ENCODE measurements at places on chromosomes 16 and 17.

DNA sequence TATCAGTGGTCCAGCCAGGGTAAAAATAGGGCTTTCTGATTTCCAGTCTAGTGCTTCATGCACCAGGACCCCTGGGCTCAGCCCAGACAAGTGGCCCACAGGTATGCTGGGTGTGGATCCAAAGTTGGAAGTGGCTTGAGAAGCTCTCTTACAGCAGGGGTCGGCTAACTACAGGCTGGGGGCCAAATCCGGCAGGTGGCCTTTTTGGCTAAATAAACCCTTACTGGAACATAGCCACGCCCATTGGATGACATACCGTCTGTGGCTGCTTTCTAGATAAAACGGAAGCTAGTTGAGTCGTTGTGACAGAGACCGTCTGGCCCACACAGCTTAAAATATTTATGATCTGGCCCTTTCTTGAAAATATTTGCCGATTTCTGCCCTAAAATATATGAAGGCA lies 119.0 kb upstream of the CDC42EP4 start:
- DNase-seq, result no peak

DNA sequence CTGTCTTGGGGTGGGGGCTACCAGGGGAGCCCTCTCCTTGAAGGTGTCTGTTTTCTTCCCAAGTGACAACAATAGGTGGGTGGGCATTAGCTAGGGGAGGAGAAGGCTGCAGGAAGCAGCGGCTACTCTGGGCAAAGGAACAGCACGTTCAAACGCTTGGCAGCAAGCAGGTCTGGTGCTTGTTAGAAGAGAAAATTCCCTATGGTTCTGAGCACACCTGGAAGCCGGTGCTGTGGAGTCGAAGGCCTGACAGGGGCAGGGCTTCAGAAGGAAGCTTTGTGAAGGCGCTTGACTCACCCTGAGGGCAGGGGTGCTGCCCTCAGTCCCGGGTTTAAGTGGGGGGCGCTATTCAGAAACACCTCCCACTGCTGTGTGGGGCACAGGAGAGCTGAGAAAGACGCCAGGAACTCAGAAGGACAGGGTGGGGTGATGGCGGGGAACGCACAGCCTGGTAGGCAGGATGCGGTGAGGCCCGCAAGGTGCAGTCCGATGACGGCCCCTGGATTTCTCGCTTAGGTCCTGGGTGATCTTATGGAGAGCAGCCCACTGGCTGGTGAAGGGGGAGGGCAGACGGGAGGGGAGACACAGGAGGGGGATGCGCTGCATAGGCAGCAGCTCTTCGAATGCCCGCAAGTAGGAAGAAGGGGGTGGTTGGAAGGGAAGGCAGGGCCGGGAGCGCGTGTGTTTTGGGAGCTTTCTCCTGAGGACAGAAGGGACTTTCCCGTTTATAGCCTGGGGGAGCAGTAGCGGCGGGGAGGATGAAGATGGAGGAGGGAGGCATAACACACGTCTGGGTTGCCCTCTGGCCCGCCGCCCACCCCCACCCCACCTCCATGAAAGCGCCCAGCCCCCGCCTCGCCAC lies 3.2 kb downstream of the GJD3 start:
- DNase-seq, result no peak

- DNase-seq, result no peak
These were observed 205.5 kb downstream of the NTN1 start for GRCh38 chr17:9226794-9227135.

DNA sequence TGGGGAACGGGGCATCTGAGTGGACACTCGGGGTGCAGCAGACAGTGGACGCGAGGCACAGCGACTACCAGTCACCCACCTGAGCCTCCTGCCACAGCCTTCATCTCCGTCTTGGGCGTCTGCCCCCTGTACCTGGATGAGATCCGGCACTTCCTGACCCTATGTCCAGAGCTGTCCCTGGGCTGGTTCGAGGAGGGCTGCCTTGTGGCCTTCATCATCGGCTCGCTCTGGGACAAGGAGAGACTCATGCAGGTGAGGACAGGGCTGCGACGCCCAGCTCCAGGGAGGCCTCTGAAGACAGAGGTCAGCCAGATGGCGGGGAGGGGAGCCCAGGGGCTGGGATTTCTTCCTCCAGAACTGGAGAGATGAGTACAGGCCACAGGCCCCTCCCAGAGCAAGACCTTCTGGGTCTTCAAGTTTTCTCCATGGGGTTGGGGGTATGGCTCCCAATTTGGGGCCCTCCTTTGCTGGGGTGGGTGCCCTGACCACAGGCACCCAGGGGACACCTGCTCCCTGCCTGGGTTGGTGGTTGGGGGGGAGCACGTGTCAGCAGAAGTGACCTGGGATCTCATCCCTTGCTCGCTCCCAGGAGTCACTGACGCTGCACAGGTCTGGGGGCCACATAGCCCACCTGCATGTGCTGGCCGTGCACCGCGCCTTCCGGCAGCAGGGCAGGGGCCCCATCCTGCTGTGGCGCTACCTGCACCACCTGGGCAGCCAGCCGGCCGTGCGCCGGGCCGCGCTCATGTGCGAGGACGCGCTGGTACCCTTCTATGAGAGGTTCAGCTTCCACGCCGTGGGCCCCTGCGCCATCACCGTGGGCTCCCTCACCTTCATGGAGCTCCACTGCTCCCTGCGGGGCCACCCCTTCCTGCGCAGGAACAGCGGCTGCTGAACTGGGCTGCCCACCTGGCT lies 1.9 kb downstream of the AANAT start:
- no peak for DNase-seq

- no peak for DNase-seq
These were observed 9.4 kb downstream of the NPRL3 start for GRCh38 chr16:129075-129474.

GRCh38 chr17:21517538-21518293 lies 141.6 kb downstream of the KCNJ12 start:
- DNase-seq, result no peak

GRCh38 chr17:80468242-80468641 lies 8.2 kb downstream of the NPTX1 start:
- DNase-seq, result no peak

- DNase-seq, result no peak
These were observed 129.1 kb downstream of the FTO start for GRCh38 chr16:53832896-53833544.

DNA sequence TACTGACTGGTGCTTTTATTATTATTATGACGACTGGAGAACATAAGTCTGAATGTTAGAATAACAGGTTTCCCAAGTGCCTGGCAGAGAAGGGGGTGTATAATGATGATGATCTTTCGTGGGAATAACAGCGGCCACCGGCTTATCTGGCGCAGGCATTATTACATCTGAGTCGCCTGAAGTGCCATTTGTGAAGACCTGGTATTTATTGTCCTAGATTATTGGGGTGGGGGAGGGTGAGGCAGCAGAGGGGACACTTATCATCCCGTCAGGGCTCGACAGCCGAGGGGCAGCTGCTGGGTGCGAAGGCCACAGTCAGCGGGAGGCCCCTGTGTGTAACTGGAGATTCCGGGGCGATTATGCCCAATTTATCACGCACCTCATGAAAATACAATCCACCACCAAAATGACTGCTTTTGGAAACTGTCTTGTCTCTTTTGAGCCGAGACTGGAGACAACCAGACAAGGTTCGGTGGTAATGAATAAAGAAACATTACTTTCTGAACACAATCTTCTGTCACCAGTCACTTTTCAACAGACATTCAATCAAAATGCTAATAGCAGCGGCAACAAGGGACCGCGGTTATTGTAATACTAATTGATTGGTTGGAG lies 199.3 kb downstream of the CCDC182 start:
- DNase-seq, result no peak

DNA sequence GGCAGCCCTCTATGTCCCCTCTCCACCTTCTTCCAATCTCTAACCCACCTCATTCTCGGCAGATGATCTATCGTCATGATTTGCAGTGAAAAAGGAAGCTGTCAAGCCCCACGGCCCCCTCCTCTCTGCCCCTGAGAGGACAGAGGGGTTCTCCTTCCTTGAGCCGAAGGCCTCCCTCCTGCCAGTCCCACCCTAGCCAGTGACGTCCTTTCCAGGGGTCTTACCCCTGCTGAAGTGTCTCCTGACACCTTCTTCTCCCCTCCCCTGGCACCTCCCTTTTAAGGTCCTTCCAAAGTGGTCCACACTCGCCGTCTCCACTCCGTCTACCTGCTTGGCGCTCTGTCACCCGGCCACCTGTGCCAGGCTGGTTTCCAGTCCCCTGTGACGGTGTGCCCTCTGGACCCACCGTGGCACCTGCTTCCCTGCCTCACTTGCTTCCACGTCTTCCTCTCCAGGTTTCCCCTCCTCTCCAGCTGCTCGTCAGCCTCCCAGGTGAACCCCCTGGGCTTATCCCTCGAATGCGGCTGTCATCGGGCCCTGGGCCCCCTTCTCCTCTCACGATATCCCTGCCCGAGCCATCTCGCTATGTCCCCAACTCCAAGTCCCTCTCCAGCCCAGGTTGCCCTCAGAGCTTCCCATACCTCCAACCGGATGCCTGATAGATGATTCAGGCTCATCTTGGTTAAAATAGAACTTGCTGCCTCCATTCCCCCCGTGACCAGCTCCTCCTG lies 5.7 kb downstream of the CCDC102A start:
- no peak for DNase-seq

- no peak for DNase-seq
These were observed 131.8 kb downstream of the BCAS3 start for GRCh38 chr17:60809421-60809820.

- no peak for DNase-seq
These were observed 3.2 kb downstream of the TRPV3 start for GRCh38 chr17:3554440-3554839.
